ENCODE measurements at places on chromosomes 3 and 15.

DNA sequence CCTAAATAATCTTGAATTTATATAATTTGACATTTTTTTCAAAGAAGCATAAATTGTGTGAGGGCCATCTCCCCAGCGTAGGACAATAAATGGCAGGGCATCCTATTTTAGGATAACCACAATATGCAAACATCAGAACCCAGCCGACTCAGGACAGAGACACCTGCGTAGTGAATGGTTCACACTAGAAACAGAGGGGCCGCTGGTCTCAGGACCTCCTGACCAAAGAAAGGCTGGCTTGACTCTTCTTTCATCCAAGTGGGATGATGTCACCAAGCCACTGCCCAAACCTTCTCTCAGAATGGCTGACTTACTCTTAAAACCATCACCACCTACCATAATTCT lies 162.1 kb downstream of the FOXP1 start:
- DNase-seq, result no peak

DNA sequence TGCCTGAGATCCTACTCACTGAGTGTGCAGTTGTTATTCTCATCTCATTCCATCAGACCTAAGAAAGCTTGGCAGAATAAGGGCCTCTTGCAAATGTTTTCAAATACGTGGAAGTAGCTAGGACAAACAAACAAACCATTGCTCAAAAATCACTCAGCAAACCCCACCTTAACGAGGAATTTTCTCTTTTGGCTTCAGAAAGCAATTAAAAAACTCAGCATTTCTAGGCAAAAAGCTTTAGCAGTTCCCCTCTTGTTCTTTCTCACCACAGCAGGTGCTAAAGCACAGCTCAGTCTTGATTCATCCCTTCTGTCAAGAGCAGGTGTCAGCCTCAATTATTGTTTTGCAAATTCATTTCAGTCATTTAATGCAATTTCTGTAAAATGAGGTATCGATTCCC lies 58.6 kb upstream of the NUDT16 start:
- DNase-seq, result peak; percentile 5

GRCh38 chr15:100002086-100002620 lies 268.9 kb upstream of the LYSMD4 start:
- no peak for DNase-seq

- DNase-seq, result no peak
Observed at GRCh38 chr15:87154761-87155160, 1075.1 kb downstream of the AGBL1 start.

GRCh38 chr3:159635047-159635641 lies 353.5 kb upstream of the IL12A start:
- peak; percentile 48 for DNase-seq

DNA sequence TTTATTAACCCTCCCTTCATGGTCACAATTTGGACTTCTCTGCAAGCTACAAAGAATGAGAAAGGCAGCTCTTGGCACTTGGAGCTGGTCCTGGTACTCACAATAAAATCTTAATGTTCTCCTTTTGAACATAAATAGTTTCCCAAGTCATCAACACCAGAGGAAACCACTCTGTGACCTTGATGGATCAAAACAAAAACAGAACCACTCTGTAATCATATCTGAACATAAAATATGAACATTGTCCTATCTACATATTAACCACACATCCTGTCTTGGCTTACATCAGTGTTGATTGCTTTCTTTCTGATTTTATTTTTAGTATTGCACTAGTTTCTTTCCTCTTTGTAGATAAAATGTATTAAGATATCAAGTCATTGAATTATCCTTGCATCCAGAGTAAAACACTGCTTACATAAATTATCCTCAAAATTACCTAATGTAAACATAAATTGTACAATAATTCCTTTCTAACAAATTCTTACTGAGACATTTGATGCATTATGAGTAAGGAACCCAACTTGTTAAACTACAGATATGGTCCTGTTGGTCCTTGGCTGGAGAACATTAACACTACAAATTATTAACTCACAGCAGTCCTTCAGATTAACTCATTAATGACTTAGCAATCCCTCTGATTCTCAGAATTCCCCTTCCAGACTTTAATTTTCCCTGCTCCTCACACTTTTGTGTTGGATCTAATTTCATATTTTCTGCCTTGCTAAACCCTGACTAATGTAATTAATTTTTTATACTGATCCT lies 860.5 kb downstream of the DIPK2A start:
- peak; percentile 5 for DNase-seq

- peak; percentile 81 for DNase-seq
Observed at GRCh38 chr15:75042730-75043508, 19.5 kb downstream of the PPCDC start.

GRCh38 chr3:100503448-100503847 lies 11.0 kb downstream of the TMEM45A start:
- no peak for DNase-seq

- no peak for DNase-seq
Observed at GRCh38 chr3:106578911-106579310, 710.1 kb upstream of the CBLB start.

GRCh38 chr3:110327870-110328269 lies 743.7 kb upstream of the NECTIN3 start:
- DNase-seq, result no peak

GRCh38 chr3:61848885-61849284 lies 287.5 kb downstream of the PTPRG start:
- DNase-seq, result peak; percentile 71

- DNase-seq, result no peak
Observed at GRCh38 chr3:70249509-70250160, 62.8 kb downstream of the MDFIC2 start.

GRCh38 chr3:48130321-48130904 lies 57.8 kb downstream of the CDC25A start:
- DNase-seq, result peak; percentile 93

DNA sequence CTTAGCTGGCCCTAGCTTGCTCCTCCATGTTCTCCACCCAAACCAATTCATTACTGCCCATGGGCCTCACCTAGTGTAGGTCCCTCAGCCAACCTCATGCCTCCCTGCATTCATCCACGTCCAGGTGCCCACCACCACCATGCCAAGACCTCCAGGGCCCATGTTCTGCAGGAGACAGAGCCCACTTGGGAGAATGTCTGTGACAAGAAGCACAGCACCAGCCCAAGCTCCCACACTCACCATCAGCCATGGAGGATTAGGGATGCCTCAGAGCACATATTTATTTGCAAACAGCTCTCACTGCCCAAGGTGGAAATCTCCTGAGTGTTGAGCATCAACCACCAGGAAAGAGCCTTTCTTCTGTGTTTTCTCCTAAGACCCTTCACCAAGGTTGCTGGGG lies 43.4 kb upstream of the ACAN start:
- no peak for DNase-seq

GRCh38 chr3:179182902-179183301 lies 34.7 kb downstream of the PIK3CA start:
- no peak for DNase-seq

DNA sequence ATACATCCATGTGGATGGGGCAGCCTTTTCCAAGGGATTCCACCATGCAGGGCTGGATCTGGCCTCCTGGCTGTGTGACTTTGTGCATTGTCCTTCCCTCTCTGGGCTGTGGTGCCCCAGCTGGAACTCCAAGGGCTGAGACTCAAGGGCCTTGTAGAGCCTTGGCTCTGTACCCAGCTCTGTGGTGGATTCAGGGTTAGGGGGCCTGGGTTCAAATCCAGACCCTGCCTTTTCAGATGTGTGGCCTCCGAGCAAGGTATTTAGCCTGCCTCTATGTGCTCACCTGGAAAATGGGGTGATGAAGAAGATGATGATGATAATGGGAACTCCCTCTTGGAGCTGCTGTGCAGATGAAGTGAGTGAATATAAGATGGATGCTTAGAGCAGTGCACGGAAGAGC lies 161.9 kb downstream of the WNT7A start:
- DNase-seq, result no peak

DNA sequence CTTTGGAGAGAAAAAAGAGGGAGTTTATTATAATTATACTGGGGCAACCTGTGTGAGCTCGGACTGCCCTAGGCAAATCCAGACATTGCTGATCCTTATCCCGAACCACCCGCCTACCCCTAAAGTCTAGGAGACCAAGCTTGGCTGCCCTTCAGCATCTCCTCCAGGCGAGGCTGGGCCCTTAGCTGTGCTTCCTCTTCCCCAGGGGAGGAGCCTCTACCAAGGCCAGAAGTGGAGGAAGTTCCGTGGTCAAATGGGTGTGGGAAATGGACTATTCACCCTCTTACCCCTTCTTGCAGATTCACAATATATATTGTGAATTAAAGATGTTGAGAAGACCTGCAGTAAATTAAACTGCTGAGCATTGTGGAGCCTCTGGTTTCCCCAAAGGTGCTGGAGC lies 158.3 kb upstream of the HES1 start:
- no peak for DNase-seq

DNA sequence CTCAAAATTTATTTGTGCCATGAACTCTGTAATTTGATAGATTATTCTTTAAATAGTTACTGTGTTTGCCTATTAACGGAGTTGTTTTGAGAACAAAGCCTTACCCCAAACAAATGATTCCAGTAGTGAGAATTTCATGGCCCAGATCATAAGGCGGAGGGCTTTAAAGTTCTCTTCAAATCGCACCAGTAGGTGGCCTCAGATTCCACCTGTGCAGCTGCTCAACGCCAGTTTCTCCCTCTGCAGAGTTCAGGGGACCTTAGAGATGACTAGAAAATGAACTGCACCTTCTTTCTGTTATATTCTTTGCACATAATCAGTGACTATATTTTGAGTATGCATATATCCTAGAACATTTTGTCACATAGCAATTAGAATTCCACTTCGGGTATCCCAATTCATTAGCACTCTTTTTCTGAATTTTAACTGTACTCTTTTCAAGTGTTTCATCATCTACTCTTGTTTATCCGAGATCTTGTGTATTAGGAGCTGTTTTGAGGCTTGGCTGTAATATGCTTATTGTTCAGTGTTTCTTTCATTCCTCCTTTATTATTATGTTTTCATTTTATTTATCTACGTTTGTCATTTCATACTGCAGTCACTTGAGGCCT lies 232.6 kb upstream of the CHRM5 start:
- peak; percentile 47 for DNase-seq

DNA sequence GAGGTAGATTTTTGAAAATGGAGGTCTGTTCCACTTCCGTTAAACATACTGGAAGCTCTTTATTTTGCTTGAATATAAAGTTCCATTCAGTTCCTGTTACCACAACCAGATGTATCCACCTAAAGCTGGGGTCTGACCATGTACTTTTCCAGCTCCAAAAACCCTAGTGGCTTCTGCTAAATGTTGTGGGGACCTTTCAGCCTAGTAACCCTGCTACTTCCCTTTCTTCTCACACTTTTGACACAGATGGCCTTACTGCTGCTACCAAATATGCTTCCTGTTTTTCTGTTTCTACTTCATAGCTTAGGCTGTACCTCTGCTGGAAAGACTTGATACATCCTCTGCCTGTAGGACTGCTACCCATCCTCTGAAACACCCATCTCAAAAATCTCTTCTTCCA lies 87.8 kb downstream of the COL6A6 start:
- DNase-seq, result no peak

- DNase-seq, result peak; percentile 40
Observed at GRCh38 chr3:142353571-142353970, 94.3 kb downstream of the XRN1 start.

DNA sequence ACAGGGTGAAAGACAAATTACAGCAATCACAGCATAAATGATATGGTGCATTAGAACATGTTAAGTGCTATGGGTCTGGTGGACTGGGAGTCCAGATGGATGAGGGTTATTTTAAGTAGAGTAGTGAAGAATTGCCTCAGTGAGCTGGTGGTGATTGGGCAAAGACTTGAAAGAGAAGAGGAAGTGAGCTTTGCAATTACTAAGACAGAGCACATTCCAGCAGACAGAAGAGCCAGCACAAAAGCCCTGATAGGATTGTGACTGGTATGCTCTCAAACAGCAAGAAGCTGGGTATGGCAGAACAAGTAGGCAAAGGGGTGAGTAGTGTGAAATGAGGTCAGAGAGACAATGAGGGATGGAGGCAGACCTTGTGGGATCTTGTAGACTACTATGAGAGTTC lies 2.1 kb upstream of the ACKR4 start:
- DNase-seq, result no peak

DNA sequence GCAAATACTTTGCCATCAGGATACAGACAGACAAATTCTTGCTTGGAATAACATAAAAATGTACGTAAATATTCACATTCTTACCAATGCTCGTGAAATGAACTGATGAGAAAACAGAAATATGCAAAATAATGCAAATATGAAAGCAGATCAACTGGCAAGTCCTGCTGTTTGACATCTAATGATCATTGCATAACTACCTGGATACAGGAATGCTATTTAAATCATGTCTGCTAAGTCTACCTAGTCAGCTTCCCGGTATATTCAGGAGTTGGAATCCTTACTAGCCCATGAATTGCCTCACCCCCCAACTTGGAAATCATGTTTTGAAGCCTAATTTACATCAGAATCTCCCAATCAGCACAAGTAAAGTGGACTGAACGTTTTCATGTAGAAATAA lies 230.6 kb downstream of the CHL1 start:
- no peak for DNase-seq

DNA sequence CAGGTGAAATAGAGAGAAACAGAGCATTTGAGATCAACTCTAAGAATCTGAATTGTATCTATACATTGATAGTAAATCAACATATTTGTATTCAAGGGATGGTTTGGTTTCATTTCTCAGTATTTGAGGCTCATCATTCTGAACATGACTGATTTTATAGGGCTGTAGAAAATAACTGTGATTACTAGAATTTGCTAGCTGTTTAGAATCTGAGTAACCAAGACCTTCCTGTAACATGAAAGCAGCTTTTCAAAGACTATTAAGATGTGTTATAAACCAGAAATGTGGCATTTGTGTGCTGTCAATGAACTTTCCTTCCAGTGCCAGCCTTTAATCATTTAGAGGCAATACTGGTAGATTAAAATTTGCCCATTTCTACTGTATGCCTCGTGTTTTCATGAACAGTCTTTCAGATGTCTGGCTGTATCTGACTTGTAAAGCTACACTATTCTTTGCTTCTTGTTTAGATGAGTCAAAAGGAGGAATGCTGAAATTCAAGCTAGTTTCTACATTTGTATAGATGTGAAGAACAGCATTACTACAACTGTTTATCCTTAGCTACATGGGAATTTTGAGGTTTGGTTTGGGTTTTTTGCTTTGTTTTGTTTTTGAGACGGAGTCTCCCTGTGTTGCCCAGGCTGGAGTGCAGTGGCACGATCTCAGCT lies 137.3 kb upstream of the BHLHE40 start:
- DNase-seq, result peak; percentile 47

DNA sequence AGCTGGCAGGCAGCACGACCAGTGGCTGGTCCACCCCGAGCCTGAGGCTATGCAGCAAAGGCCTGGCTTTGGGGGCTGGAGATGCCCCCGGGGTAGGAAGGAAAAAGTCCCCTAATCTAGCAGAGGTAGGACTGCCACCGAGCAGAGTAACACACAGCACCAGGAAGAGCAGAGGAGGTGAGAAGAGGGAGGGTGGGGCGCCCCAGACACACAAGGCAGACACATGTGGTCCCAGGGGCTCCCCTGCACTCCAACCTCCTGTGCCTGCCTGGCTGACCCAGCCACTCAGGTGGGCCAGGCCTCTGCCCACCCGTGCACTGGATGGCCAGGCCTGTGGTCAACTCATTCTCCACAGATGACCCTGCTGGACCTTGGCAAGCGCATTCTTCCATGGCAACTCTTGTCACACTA lies 112.4 kb downstream of the ADCY5 start:
- no peak for DNase-seq

- no peak for DNase-seq
Observed at GRCh38 chr3:40574050-40574449, 49.3 kb downstream of the ZNF621 start.

- DNase-seq, result no peak
Observed at GRCh38 chr3:184597829-184598573, 36.4 kb downstream of the EPHB3 start.

All from fibroblast of villous mesenchyme (primary cell).